ENCODE measurements at places on chromosomes 3 and 15. TPM values are rescaled to one million over a fixed set of nuclear protein-coding genes. Genes with fewer than 3 reads are reported as not detected.

DNA sequence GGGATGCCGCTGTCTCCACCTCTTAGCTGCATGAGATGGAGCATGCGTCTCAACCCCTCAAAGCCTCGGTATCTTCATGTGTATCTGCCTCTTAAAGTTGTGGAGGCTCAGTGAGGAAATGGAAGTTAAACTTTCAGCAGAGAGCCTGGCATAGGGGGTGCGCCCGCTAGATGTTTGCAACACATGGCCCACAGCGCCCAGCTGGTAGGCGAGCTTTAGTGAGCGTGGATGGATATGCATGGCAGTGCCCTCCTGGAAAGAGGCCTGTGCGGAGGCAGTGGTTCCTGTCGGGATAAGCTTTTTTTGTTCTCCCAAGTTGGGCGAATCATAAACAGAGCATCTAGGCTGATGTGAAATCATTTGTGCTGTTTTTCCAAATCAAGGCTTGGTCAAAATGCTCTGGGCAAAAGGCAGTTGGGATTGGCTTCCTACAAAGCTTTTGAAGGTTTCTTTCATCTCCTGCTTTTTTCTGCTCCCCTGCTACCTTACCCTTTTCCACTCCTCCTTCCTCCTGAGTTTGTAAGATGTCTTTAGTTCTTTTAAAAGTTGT is 272.4 kb upstream of the TPM1 start:
- no peak for DNase-seq

Gene LSAMP
- total RNA-seq: 0.06 TPM

Gene MASP1
- not detected for total RNA-seq

Gene STRIT1
- not detected for total RNA-seq

Gene P2RY14
- total RNA-seq: 0.66 TPM

Gene C3orf33
- 3.2 TPM for total RNA-seq

Measured in T-cell (primary cell).